ENCODE measurements at places on chromosomes 12 and 14. TPM values are rescaled to one million over a fixed set of nuclear protein-coding genes. Genes with fewer than 3 reads are reported as not detected.

Gene NRL
- total RNA-seq: 2.0 TPM

Gene CSAD
- 18.5 TPM for total RNA-seq

Gene CMAS
- total RNA-seq: 49.5 TPM

Gene INSM2
- total RNA-seq: not detected

Gene OLR1
- total RNA-seq: not detected

Gene GPR132
- total RNA-seq: not detected

Gene CCDC196
- not detected for total RNA-seq

Gene AJUBA
- total RNA-seq: 64.3 TPM

Gene KCNA5
- not detected for total RNA-seq

Gene CD163
- total RNA-seq: not detected

Gene NPFF
- not detected for total RNA-seq

Gene MSI1
- 0.19 TPM for total RNA-seq

Gene POTEM
- 1.9 TPM for total RNA-seq

Gene SLC10A1
- not detected for total RNA-seq

Gene B4GALNT3
- total RNA-seq: 2.3 TPM

Gene FBLN5
- total RNA-seq: 0.23 TPM

Gene C1RL
- 13.2 TPM for total RNA-seq

Gene NAB2
- total RNA-seq: 59.3 TPM

Gene DHRS2
- total RNA-seq: 15.6 TPM

Gene TXNDC16
- 1.4 TPM for total RNA-seq

Gene TTC6
- total RNA-seq: 2.6 TPM

Measured in A375 (cell line).